Stimulated activated CD8-positive, alpha-beta memory T cell treated with anti-CD3 and anti-CD28 coated beads, Interleukin-2, amount 100 ng/mL, for 1 hour (primary cell): ENCODE measurements at places on chromosomes 11 and 22.

- no peak for DNase-seq
Observed at GRCh38 chr11:2750682-2751522, 51.1 kb upstream of the KCNQ1OT1 start.

- no peak for DNase-seq
Observed at GRCh38 chr22:27462190-27462589, 339.4 kb downstream of the MN1 start.

DNA sequence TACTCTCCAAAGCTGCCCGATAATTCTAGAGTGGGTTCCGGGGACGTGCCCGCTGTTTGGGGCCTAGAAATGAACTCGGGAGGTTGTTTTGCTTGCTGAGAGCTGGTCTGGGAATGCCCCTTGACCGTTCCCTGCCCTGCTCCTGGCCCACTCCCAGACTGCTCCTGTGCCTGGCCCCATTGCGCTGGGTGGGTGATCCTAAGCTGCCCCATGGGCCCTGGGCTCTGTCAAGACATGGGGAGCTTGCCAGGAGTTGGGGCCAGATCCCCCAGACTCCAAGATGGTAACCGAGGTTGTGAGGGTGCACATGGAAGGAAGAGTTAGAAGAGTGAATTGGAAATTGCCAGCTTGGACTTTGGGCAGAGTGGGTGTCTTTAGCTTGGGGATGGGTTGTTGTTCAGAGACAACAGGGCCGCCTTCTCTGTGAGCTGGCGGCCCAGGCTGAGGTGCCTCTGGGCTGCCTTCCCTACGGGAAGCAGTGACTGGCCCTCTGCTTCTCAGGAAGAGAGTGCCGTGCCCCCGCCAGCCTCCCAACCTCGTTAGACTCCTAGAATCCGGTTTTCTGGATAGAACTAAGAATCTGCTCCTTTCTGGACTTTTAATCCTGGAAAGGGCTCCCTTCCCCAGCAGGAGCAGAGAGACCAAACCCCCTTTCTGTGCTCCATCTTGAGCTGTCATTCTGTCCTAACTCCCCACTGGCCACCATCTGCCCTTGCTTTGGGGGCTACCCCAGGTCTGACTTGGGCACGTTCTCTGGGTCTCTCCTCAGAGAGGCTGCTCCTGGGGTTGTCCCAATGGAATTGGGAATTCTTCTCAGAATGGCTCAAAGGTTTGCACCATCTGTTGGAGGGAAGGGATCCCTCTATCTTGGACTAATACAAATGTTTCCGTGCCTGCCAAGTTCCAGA, 1.8 kb downstream of the ST3GAL4 start:
- no peak for DNase-seq

DNA sequence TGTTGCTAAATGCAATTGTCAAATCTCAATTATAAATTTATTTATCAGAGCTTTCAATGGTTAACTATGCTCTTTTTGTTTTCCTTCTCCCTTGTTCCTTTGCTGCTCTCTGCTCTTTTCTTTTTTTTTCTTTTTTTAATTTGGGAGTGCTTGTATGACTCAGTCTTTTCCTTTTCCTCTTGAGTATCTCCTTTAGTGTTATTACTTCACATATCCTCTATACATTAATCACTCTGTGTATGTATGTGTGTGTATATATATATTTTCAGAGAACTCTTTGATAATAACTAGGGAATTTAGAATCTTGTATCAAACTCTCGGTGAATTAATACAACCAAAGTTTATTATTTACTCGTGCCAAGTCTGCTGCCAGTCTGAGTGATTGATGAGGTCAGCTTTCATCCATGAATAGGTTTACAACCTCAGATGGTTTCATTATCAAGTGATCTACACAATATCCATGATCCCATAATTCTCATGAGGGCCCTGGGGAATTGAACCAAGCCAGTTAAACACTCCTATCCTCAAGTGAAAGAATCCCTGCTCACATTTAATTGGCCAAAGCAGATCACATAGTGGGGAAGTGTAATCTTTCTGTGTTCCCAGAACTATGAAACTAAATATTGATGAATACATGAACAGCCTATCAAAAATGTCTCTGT, 743.4 kb upstream of the CNTN5 start:
- no peak for DNase-seq

- no peak for DNase-seq
Observed at GRCh38 chr11:42595876-42596275, 715.9 kb upstream of the API5 start.

- no peak for DNase-seq
Observed at GRCh38 chr11:133384731-133385130, 147.6 kb downstream of the OPCML start.

DNA sequence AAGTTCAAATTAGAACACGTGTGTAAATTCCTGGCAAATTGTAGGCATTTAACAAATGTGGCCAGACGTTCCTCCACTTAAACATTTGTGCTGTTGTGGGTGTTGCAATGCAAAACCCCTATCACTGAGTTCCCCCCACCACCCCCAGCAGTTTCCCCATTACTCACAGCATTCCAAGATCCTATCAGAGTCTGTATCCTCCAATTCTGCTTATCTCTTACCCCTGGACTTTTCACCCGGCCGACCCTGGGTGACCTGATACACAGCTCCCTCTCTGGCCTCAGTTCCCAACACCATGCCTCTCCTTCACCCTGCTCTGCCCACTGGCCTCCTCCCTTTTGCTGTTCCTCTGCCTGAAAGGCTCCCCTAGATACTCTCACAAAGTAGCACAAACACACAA, 31.4 kb upstream of the AQP11 start:
- DNase-seq = no peak

DNA sequence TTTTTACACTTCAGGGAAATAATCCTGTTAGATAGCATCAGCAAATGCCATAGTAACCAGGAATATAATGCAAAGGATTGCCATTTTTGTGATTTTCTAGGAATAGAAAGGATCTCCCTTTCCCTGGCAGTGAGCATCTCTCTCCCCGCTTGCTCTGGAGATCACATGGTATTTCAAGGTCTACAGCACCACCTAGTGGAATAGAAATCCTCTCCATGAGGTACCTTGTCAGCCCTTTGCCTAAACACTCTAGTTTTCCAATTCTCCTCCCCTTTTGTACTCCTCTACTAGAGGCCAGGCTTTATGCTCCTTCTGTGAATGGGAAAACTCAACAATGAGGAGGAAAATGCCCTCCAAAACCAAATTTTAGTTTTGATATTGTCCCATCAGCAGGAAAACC, 78.4 kb downstream of the XRRA1 start:
- no peak for DNase-seq

GRCh38 chr11:72583177-72583553, 91.1 kb downstream of the PDE2A start:
- no peak for DNase-seq

GRCh38 chr22:37564111-37564711, 3.9 kb downstream of the CDC42EP1 start:
- no peak for DNase-seq
